ENCODE measurements at places on chromosomes 12 and 14.
A peak's percentile ranks its signal among the peaks of the same experiment; 100 is the strongest.

GRCh38 chr14:61562321-61563161, 132.8 kb upstream of the HIF1A start:
- peak; percentile 65 for DNase-seq

DNA sequence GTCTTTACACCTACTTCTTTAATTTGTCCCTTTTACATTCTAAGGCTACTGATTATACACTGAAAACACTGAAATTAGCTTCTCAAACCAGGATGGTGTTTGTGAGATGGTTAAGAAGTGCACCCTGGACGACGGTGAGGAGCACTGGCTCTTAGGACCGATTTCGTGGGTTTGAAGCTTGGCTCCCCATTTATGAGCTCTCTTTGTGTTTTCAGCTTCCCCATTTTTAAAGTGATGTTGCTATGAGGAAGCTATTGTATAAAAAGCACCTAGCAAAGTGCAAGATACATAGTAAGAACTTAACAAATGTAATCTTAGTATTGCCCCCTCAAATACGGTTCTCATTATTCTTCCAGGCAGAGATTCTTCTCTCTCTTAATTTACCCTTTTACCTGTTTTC, 4.7 kb downstream of the NFYB start:
- no peak for DNase-seq

- DNase-seq: no peak
These were observed 39.4 kb downstream of the MAP1LC3B2 start for GRCh38 chr12:116598311-116599284.

DNA sequence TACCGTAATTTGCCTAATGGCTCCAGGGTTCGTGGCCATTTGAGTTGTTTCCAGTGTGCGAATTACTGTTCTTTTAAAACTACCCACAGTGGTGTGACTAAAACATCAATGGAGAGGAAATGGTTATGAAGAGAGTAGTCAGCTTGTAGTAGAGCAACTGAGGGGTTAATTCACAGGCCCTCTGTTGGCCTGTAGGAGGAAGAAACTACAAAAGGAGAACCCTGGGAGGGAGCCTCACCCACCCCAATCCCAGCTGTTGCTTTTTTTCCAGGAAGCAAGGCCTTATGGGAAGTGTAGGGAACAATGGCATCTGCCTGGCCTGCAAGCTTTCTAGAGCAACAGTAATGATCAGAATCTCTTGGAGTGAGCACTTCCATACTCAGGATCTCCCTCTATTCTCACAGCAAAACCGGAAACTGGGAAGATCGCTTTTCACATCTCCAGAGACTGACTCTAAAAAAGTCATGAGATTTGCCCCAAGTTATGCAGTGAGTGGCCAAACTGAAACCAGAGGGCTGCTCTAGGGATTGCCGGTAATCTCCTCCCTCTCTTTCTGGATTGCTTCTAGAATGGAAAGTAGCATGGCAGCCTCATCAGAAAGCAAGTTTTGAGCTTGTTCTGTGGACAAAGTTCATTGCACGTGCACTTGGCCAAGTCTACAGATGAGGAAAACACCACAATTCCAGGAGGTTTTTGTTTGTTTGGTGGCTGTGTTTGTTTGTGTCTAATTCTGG, 125.3 kb upstream of the PWP1 start:
- DNase-seq: no peak

- no peak for DNase-seq
These were observed 6.8 kb downstream of the KDM2B start for GRCh38 chr12:121574025-121574424.

GRCh38 chr12:94272280-94272679, 123.9 kb downstream of the PLXNC1 start:
- no peak for DNase-seq

DNA sequence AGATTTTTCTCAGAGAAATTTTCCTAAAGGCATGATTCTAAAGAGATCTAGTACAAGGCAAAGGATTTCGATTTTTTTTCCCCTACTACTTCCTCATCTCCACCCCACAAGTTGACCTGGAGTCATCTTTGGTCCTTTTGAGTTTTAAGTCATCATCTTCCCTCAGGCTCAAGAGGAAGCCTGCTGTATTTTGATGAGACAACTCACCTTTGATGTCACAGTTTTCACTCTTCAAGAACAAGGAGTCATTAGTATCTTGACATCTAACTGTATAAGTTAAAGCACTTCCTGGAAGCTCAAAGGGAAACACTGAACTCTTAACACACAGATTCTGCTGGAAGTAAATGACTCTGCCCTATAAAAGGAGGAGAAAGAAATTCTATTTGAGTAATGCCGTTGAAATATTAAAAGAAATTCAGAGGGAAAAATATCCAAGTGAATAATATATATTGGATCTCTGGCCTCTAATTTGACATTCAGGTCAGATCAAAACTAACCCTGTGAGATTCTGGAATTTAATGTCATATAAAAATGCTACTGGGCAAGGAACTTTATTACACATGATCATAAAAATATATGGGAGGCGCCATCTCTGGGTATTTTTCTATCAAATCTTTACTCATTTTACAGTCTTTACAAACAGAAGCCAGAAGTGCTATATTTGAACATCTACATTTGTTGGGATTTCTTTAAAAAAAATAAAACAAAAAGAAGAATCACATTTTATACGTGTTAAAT, 435.0 kb downstream of the NRXN3 start:
- DNase-seq: no peak

DNA sequence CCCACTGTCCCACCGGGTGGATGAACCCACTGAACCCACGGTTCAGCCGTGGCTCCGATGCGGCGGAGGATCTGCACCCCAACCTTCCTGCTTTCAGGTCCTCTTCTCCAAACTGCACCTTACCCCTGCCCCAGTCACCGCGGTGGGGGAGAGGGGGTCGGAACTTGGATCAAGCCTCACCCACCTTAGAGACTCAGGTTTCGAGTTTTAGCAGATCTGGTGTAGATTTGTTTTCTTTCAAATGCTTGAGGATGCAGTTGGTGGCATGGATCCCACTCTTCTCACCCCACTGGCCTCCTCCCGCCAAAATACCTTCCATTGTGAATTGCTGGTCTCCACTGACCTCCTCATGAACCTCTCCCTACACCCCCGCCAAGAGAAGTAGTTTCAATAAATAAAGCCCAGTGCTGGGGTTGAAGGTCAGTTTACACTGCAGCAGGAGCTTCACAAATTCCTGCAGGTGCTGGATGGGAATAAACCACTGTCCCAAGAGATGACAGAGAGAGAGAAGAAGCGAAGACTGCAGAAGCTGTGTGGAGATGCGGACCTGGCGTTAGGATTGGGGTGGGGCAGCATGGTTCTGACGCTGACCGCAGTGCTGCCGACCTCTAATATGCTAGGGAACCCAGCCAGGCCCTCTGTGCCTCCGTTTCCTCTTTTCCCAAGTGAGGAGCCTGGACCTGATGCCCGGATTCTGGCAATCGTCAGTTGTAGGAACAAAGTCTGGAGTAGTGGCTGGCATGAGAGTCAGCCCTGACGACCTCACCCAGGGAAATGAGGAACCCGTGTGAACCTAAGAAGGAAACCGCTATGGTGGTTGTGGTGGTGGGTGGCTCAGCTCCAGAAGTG, 7.4 kb downstream of the TTC6 start:
- DNase-seq: no peak

- DNase-seq: no peak
These were observed 92.8 kb upstream of the TMTC2 start for GRCh38 chr12:82593901-82594396.

- no peak for DNase-seq
These were observed 15.4 kb downstream of the DDX11 start for GRCh38 chr12:31089072-31089471.

DNA sequence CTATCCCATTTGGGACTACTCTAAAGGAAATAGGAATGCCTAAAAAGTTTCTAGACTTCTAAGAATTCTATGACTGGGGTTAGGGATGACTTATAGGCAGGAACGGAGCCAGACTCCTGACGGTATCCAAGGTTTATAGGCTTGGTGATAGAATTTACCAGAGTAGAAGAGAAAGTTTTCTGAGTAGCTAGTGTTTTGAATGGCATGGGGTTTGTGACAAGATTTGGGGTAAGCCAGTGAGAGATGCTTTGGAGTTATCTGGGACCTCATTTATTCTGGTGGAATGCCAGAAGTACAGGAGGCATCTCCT, 444.6 kb downstream of the RAD51B start:
- no peak for DNase-seq

GRCh38 chr12:76032043-76032981, 736 bp upstream of the PHLDA1 start:
- DNase-seq: no peak

DNA sequence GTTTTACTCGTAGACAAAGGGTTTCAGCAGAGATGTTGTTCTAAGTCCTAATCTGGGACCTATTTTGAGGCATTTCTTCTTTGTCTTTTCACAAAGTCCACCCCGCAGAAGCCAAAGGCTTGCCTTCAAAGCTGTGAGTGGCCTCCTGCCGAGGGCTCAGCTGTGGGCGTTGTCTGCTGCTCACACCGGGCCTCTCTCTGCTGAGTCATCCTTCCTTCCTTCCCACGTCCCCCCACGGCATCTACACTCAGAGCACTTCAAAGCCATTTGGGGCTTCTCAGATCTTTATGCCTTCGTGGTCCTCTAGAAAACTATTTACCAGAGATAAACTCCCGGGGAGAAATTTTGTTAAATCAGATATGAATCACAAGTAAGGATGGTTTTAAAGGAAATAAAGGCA, 115.9 kb upstream of the TMPO start:
- peak; percentile 76 for DNase-seq

DNA sequence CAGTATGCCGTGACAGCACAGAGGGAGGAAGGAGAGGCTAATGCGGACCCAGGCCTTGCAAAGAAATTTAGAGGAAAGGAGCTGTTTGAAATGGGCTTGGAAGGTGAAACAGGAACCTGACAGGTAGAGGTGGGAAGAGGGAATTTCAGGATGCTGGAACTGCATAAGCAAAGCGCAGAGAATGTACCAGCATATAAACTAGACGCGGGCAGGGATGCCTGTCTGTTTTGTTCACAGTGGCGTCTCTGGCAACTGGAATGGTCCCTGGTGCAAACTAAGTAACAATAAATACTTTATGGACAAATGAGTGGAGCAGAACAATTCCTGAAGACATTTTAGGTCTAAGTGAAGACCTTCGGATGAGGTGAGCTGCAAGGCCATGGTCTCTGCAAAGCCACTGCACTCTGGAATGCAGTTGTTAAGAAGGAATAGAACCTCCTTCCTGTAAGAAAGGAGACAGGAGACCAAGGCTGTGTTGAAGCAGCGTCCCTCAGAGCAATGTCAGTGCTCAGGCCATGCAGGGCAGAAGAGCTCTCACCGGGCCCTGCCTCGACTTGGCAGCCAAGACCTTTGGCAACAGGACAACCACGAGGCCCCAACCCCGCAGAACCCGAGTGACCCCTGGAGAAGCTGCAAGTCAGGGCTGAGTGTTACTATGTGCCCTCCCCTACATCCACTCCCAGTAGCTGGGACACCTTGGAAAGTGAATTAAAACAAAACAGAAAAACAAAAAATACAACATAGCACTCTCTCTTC, 42.8 kb downstream of the PITPNM2 start:
- DNase-seq: no peak

DNA sequence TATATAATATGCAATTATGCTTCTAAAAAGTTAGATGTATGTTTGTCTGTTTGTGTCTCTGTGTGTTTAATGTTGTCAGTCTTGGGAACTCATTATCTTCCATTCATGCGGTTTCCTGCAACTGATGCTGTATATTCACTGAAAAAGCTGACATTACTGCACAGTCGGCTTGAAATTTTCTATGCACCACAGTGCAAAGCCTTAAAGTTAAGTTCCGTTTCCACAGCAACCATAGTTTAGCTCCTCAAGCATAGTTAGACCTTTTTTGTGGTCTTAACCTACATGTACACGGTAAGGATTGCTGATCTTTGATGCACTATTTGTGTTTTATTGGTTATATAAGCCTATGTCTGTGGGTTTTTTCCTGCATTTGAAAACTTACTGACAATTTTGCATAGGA, 309.4 kb downstream of the KCNC2 start:
- DNase-seq: no peak

DNA sequence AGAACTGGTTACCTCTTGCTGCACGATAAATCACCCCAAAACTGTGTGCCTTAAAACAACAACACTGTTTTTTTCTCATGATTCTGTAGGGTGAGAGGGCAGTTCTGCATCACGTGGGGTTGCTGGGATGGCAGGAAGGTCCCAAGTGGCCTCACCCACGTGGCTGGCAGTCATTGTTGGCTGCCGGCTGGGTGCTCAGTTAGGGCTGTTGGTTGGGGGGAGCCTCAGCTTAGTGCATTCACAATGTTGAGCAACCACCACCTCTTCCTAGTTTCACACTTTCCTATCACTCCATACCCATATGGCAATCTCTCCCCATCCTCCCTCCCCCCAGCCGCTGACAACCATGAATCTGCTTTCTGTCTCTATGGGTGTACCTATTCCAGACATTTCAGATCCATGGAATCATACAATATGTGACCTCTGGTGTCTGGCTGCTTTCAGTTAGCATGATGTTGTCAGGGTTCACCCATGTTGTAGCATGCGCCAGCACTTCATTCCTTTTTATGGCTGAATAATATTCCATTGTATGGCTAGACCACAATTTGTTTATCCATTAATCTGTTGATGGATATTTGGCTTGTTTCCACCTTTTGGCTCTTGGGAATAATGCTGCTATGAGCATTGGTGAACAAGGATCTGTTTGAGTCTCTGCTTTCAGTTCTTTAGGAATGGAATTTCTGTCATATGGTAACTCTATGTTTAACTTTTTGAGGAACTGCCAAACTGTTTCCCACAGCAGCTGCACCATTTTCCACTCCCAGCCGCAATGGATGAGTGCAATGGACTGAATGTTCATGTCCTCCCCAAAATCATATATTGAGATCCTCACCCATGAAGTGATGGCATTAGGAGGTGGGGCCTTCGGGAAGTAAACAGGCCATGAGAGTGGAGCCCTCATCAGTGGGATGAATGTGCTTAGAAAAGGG, 11.2 kb upstream of the POP5 start:
- DNase-seq: no peak

GRCh38 chr12:50006754-50007442, 18.4 kb downstream of the RACGAP1 start:
- no peak for DNase-seq

- no peak for DNase-seq
These were observed 80.6 kb downstream of the BTG1 start for GRCh38 chr12:92065018-92065499.

- DNase-seq: no peak
These were observed 142.9 kb upstream of the KITLG start for GRCh38 chr12:88723219-88723618.

DNA sequence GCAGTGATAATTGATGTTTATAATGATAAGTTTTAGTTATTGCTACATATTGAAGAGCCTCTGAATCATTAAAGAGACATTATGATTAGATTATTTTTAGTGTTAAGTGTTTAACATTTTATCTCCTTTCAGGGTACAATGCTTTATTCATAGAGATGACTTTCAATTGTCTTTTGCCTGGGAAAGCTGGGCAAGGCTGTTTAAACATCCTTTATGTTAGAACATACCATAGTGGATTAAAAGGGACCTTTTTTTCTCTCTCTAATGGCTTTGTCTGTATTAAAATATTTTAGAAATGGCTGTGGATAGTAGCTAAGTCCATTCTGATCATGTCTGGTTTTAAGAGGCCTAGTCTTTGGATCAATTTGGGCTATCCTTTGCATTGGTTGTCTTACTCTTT, 427.5 kb upstream of the MIS18BP1 start:
- no peak for DNase-seq
